NCI-H774 (cell line): ENCODE measurements at places on chromosomes 11 and 22.
A peak's percentile ranks its signal among the peaks of the same experiment; 100 is the strongest.

DNA sequence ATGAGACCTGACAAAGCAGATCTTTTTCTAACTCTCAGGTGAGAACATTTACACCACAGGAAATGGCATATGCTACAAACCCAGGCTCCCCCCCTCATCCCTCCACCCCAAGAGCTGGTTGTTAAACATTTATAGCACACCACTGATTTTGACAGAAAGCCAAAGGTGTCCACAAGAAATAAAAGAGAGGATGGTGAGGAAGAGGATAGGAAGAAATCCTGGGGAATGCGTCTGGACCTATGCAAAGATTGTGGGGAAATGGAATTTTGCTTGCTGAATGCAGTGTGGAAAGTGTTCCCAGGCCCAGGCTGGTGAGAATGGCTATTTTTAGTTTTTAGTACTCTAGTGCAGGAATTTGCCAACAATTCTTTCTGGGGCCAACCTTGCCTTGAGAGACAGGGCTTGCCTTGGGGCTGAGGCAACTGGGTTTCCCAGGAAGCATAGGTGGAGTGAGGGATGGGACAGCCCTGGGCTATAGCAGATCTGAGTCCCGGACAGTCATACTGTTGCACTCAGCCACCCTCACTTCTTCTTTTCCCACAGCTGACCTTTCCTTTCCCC, 163.9 kb downstream of the ADAMTS15 start:
- no peak for DNase-seq

DNA sequence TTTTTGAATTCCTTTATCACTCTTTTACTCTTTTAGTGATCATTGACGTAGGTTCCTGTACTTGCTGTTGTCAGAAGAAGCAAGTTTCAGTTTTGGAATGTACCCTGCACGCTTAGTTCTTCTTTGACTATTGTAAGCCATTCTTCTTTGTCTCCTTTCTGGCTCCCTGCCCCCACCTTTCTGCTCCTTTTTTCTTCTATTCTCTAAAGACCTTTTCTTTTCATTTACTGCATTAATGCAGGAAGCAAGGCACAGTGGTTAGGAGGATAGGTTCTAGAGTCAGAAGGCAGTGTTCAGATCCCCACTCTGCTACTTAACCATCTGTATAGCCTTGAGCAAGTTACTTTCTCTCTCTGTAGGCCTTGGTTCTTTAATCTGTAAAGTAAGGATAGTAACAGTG, 33.7 kb upstream of the RAG2 start:
- no peak for DNase-seq

DNA sequence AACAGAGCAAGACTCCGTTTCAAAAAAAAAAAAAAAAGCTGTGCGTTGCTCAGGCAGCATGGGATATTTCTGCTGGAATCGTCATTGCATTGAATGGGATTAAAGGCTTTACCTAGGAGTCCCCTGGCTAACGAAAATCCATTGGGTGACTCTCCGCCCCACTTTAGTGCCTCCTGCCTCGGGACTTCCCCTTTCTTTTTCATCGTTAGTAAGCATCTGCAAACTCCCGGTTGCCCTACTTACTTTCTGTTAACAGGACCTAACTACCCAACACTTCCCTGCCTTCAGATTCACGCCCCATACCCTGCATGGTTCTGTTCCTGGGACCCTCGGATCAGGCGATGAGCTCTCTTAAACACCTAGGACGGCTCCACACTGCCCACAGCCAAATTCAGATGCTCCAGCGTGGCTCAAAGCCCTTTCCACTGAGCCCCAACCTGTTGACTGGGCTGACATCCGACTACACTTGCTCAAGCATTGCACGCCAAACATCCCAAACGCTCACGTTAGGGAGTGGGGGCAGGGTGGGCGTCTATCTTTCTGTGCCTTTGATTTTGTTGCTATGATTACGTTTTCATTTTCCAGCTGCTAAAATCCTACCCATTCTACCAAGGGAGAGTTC, 143.8 kb downstream of the ST3GAL4 start:
- no peak for DNase-seq

GRCh38 chr11:69520186-69520916, 38.9 kb downstream of the LINC01488 start:
- DNase-seq: no peak

- no peak for DNase-seq
Observed at GRCh38 chr11:88250566-88251242, 75.5 kb upstream of the RAB38 start.

DNA sequence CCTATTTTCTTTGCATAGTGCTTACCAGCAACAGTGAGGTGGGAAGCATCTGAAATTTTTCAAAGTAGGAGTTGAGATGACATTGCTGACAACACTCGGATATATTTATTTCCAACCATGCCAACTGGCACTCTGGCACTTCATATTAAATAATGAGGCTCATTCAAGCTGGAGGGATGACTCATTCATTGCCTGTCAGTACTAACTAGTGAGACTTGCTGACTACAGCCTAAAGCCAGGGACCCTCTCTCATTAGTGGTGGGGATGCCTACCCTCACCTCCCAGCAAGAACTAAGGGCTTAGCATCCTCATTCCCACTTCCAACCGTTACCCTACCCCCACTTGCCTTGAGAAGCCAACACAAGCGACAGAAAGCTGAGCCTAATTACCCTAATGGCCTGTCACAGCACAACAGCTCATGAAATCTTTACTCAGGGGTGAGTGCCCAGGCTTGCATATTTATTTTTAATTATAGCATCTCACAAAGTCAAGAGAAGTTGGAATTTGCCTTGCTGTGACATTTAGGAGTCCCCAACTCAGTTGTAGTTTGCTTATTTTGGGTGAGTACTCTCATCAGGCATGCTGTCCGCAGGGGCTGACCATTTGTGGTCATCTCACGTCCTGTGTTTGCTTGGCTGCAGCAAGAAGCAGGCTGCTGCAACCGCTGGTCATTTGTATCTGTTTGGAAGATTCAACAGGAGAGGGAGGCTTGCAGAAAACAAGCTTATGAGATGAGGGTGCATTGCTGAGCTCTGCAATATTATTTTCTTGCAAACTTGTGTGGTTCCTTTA, 181.6 kb upstream of the POU2AF2 start:
- peak; percentile 37 for DNase-seq

DNA sequence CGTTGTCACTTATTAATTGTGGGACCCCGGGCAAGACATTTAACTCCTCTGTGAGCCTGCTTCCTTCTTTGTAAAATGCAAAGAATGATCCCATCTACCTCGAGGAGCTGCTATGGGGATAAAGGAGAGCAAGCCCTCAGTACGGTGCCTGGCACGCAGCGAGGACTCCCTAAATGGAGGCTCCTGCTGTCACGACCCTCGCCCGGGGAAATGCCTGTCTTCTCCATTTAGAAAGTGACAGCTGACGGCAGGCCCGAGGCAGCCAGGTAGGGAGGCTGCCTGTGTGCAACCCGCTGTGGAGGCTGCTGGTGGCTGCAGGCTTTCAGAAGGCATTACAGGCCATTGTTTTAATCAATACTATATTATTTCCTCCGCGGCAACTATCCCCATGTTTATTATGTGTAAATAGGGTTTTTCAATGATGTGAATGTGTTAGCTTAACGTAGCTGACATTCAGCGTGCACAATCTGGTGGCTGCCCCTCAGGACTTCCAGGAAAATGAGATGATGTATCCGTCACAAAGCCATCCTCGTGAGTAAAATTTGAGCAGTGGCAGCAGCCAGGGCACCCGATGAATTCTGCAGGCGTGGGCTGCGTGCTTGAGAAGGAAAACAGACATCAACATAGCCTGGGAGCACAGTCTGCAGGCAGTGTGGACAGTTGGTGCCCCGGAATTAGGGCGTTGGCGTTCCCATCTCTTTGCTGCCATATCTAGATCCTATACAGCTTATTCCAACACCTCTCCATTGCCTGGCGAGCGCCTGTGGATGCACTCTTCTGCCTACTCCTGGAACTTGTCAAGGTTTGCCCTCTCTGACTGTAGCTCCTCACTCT, 228.3 kb downstream of the ST3GAL4 start:
- no peak for DNase-seq

DNA sequence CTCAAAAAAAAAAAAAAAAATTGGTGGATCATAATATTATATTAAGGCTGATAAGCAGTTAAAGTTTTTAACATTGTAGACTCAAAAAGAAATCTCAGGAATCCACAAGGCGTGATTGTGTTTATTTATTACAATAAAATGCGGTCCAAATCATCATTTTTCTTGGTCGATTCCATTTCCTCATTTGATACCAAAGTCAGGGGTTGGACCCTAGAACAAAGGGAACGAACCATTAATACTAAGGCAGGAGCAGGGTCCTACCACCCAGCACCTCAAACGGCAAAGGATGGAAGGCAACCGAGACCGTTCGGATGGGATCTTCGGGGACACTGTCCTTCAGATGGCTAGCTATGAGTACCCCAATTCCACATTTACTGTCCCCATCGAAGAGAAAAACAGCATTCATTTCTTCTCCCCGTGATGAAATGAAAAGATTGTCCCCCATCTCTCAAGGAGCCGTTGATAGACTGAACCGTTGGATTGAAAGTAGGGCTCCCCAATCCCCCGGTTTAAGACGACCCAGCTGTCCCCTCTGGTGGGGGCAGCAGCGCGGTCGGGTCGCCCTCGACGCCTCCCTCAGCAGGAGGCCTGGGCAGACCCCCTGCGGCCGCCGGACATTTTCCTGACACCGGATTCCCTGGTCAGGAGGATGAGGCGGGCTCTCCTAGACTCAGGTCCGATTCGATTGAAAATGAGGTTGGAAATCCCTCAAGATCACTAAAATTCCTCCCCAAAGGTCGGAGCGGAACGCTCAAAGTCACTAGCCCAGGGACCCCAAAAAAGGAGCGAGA, 607 bp downstream of the DMC1 start:
- peak; percentile 0 for DNase-seq

DNA sequence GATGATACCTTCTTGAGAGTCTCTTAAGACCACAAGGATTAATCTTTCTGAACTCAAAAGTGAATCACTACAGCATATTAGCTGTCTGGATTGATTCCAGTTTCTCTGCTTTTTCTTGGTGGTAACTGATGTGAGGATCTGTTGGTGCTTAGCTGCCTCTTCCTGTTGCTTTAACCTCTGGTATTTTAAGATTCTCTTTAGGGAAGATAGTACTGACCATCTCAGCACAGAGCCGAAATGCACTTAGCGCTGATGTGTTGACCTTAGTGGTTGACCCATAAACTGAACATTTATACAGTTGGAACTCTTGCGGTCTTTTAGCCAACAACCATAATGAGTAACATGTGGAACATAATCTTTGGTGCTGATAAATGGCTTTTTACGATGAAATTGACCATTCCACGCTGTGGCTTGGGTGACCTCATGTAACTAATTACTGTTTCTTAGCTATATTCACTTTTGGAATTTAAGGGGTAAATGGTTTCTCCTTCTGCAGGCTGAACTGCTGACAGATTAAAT, 33.7 kb downstream of the APLP2 start:
- DNase-seq: no peak

GRCh38 chr22:44483878-44484277, 14.2 kb downstream of the RTL6 start:
- DNase-seq: no peak

DNA sequence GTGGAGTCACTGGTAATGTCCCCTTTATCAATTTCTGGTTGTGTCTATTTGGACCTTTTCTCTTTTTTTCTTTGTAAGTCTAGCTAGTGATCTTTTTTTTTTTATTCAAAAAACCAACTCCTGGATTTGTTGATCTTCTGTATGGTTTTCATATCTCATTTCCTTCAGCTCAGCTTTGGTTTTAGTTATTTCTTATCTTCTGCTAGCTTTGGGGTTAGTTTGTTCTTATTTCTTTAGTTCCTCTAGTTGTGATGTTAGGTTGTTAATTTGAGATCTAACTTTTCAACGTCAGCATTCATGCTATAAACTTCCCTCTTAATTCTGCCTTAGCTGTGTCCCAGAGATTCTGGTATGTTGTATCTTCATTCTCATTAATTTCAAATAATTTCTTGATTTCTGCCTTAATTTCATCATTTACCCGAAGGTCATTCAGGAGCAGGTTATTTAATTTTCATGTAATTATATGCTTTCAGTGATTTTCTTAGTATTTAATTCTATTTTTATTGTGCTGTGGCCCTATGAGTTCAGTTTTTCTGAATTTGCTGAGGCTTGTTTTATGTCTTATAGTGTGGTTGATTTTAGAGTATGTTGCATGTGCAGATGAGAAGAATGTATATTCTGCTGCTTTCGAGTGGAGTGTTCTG, 29.0 kb downstream of the PI4KA start:
- DNase-seq: no peak

- no peak for DNase-seq
Observed at GRCh38 chr22:17235861-17236260, 16.6 kb upstream of the ADA2 start.

GRCh38 chr11:63687845-63688244, 6.5 kb downstream of the RTN3 start:
- no peak for DNase-seq

DNA sequence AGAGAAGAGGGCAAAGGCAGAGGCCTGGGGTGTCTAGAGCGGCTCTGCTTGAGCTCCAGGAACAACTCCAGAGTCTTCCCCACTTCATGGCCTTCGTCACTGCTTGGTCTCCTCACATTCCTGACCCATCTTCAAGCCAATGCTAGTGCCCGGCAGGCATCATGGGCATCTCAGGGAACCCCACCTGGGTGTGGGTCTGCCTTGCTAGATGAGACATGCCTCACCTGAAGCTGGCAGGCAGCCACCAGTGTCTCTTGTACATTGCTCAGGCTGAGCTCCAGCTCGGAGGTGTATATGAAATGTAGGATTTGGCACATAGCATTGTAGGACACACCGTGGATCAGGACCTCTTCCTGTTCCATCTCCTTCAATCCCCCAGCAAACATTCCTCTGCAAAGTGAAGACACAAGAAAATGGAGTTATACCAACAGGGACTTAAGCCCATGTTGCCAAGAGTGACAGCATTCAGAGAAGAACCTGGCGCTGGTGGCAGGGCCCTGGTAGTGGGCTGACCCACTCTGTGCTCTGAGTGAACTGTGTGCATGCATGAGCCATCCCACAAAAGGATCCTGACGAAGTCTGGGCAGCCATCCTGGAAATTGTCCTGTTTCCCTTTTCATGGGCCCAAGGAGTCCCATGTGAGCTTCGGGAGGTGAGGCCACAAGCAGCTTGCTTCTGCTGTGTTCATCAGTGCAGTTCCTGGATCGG, 24.3 kb downstream of the KLHL22 start:
- no peak for DNase-seq

DNA sequence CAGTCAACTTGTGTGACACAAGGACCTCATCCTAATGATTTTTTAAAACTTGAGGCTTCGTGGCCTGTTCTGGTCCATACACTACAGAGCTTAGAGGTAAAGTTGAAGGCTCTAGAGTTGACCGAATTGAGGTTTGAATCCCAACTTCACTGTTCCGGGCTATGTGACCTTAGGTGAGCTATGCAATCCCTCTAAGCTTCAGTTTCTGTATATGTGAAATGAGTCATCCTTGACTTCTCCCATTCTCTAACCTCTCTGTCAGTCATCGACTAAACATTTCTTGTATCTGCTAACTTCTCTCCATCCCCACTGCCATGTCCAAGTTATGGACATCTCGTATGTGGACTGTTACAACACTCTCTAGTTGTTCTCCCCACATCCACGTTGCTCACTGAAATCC, 178.2 kb upstream of the TMEM45B start:
- no peak for DNase-seq

- DNase-seq: no peak
Observed at GRCh38 chr22:44287741-44288140, 25.0 kb downstream of the SHISAL1 start.
